ENCODE measurements at places on chromosomes 1 and 21. TPM values are rescaled to one million over a fixed set of nuclear protein-coding genes. Genes with fewer than 3 reads are reported as not detected.

ADPRS gene
- total RNA-seq = 38.7 TPM

RGS16 gene
- total RNA-seq = 0.58 TPM

VWA1 gene
- 9.0 TPM for total RNA-seq

WDR4 gene
- total RNA-seq = 15.1 TPM

PEF1 gene
- total RNA-seq = 100 TPM

CASQ2 gene
- under 0.01 TPM for total RNA-seq
